ENCODE measurements at places on chromosomes 16 and 17.

GRCh38 chr16:86091976-86092375, 193.0 kb downstream of the IRF8 start:
- DNase-seq = no peak

DNA sequence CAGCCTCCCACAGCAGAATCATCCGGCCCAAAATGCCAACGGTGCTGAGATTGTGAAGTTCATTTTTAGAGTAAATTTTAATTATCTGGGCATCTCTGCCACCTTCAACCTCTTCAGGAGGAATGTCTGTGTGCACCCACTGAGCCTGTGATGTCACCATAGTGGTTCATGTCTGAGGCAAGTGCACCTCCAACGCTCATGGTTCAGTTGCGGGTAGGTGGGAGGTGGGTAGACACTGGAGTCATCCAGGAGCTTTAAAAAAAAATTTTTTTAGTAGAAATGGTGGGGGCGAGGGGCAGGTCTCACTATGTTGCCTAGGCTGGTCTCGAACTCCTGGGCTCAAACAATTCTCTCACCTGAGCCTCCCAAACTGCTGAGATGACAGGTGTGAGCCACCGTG, 1.9 kb downstream of the FLYWCH1 start:
- DNase-seq = no peak

- peak; percentile 40 for DNase-seq
Observed at GRCh38 chr17:57862694-57863667, 13.1 kb upstream of the MRPS23 start.

DNA sequence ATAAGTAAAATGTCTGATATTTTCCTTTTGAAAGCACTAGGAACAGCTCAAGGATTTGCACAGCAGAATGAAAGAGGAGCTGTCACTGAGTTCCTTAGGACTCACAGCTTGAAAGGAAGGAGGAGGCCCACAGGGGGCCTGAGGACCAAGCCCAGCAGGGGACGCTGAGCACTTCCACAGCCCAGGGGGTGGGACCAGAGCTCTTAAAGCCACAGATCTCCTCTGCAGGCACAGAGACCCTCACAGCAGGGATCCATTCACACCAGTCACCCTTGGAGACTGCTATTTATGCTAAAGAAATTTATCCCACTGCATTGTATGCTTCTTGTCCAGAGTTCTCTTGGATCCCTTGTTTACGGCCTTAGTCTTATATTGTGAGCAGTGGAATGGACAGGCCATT, 253.3 kb downstream of the STX8 start:
- DNase-seq = no peak

GRCh38 chr16:80366023-80366422, 174.8 kb upstream of the DYNLRB2 start:
- DNase-seq = no peak

GRCh38 chr17:39863244-39863917, 731 bp downstream of the IKZF3 start:
- no peak for DNase-seq

DNA sequence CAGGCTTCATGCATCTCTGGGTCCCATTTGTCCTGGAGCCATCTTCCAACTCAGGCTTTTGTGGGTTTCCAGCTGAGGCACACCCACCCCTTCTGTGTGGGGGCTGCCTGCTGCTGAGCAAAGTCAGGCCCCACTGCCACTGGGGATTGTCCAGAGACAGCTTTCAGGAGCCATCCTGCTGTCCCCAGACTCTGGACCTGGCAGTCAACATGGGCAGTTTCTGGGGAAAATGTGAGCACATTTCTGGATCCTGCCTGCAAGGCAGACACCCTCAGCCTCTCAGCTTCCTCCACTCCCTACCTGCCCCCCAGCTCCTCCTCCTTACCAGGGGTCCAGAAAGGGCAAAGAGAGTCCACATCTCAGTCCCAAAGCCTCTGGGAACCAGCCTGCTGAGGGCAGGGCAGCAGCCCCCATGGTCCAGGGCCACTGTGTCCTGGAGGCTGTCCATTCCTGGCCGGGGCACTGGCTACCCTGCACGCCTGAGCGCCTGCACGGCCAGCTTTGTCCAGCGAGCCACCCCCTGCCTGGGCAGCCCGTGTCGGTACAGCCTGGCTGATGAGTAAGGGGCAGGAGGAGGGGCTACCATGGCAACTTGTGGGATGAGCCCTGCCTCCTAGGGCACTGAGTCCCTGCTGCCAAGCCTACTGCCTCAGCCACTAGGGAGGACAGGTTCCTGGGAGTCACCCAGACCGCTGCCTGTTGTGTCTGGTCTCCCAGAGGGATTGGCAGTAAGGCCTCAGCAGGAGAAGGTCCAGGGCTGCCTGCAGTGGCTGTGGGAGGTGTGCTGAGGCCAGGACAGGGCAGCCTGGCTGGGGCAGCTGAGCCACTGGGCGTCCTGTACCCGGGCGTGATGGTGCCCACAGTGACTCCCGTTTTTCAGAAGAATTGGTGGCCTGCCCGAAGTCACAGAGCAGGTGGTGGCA, at the start of gene SLC47A2:
TSS of gene SLC47A2 (minus strand) at position 477 of the 923 bp plus-strand sequence. CDS start at position 448, 29 bp downstream.
- peak; percentile 27 for DNase-seq

- no peak for DNase-seq
Observed at GRCh38 chr16:56915336-56916119, 16.4 kb upstream of the HERPUD1 start.

GRCh38 chr16:528111-529011, 849 bp downstream of the CAPN15 start:
- no peak for DNase-seq

GRCh38 chr16:79564671-79565107, 35.8 kb downstream of the MAF start:
- no peak for DNase-seq

GRCh38 chr17:31007695-31008373, 37.0 kb downstream of the RNF135 start:
- DNase-seq = no peak

GRCh38 chr17:40219594-40220338, 662 bp downstream of the WIPF2 start:
- DNase-seq = no peak

GRCh38 chr17:77203436-77203835, 62.7 kb downstream of the SEC14L1 start:
- DNase-seq = no peak

DNA sequence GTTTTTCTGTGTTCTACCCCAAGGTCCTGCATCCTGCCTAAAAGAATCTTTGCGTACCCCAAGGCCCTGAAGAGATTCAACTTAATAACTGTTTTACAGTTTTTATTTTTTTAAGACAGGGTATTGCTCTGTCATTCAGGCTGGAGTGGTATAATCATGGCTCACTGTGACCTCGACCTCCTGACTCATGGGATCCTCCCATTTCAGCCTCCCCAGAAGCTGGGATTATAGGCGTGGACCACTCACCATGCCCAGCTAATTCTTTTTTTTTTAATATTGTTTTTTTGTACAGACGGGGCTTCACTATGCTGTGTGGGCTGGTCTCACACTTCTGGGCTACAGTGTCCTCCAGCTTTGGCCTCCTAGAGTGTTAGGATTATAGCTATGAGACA, 9.3 kb upstream of the FAAP100 start:
- DNase-seq = no peak

DNA sequence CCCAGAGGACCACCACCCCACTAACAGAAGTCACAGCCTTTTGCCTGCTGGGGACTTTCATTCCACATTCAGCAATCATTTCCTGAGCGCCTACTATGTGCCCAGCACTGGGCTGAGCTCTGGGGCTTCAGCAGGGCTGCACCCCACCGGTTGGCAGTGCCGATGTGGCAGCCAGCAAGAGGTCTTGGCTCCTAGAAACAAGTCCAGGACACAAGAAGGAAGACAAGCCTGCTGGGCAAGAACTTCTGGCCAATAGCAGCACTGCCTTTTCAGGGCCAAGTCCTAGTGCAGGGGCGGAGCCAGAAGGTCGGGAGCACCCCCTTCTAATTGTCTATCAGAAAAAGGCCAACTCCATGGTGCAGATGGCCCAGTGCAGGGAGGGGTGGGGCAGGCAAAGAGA, 13.0 kb upstream of the HOXB9 start:
- DNase-seq = no peak

DNA sequence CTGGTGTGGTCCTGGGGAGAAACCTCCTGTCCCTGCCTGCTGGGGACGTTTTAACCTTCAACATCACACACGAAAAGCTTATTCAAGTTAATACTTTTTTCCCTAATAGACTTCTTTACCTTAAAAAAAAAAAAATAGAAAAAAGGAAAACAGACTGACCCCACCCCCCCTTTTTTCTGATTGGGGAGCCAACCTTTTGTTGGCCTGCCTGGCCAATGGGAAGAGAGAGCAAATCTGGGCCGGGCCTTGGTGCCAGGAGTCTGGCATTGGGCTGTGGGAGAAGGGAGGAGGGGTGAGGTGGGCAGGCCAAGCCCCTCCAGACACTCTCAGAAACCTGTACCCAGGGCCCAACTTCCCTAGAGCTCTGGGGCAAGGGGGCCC, 3.0 kb downstream of the CBX8 start:
- DNase-seq = no peak
